T-helper 1 cell (primary cell): ENCODE measurements at places on chromosomes 11 and 22.
A peak's percentile ranks its signal among the peaks of the same experiment; 100 is the strongest.

- DNase-seq, result no peak
Observed at GRCh38 chr11:43952401-43953342, 10.2 kb downstream of the C11orf96 start.

- DNase-seq, result no peak
Observed at GRCh38 chr11:1462698-1462975, 23.9 kb downstream of the MOB2 start.

GRCh38 chr22:40415531-40416266 lies 45.3 kb downstream of the SGSM3 start:
- DNase-seq, result no peak

DNA sequence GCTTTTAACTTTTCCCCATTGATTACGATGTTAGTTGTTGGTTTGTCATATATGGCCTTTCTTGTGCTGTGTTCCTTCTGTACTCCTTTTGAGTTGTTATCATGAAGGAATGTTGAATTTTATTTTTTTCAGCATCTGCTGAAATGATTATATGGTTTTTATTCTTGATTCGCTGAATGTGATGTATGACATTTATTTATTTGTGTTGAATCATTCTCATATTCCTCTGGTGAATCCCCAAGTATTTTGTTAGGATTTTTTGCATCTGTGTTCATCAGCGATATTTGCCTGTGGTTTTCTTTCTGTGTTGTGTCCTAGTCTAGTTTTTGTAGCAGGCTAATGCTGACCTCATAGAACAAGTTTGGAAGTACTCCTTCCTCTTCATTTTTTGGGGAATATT lies 78.2 kb downstream of the GGT1 start:
- DNase-seq, result no peak

DNA sequence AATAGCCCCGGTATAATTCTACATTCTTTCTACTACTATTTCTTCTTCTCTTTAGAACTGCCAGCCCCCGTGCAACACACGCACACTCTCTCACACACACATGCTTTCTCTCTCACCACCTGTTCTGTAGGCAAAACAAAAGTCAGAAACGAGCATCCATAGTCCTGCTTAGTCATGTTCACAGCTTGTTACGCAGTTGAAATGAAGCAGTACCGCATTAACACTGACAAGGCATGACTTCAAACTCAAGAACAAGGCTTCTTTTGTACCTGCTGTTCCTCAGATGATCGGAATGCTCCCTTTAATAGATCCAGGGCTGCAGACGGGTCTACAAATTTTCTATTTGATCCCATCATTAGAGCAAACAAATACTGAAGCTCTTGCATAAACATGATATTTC lies 42.2 kb downstream of the USP28 start:
- no peak for DNase-seq

DNA sequence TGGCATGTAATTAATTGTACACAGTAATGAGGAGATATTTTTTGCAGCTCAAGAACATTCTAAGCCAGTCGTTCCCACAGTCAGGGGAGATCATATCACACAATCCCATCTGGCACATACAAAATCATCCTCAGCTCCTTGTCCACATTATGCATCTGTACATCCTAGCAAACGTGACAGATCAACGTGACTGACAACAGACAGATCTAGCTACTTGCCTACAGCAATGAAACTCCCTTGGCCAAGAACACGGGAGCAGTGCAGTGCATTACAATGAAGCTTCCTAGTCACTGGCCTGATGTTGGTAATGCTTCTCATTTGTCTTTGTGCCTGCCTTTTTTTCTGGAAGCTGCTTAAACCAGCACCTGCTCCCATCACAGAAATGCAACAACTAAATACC lies 24.5 kb upstream of the GUCY1A2 start:
- no peak for DNase-seq

DNA sequence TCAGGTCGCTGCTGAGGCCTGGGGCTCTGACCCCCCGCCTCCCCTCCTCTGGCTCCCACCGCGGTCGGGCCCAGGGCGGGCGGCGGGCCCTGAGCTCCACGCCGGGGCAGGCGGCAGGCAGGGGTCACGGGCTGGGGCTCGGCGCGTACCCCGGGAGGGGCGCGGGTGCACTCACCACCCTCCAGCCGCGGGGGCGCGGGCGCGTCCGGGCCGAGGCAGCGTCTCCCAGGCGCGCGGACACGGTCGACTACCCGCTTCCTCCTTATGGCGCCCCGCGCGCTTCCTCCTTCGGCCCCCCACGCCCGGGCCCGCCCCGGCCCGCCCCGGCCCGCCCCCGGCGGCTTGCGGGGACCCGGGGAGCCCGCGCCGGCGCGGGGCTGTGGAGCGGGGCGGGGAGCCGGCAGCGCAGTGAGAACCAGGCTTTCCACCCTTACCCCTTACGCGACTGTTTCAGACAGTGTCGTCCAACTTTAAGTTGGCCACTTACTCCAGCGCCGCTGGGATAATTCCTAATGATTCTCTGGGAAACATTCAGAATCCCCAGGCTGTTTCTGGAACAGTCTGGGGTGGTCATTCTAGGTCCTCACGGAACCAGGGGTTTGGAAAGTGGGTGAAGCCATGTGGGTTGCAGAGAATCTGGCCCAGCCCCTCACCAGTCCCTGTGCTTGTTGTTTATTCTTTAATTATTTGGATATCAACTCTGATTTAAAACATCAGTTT lies at the start of gene BID:
TSS of gene BID (minus strand) at position 264 of the 720 bp plus-strand sequence. CDS start 24,353 bp downstream, outside the sequence.
- DNase-seq, result peak; percentile 31

- DNase-seq, result no peak
Observed at GRCh38 chr11:67282155-67282875, 6.8 kb upstream of the ANKRD13D start.

DNA sequence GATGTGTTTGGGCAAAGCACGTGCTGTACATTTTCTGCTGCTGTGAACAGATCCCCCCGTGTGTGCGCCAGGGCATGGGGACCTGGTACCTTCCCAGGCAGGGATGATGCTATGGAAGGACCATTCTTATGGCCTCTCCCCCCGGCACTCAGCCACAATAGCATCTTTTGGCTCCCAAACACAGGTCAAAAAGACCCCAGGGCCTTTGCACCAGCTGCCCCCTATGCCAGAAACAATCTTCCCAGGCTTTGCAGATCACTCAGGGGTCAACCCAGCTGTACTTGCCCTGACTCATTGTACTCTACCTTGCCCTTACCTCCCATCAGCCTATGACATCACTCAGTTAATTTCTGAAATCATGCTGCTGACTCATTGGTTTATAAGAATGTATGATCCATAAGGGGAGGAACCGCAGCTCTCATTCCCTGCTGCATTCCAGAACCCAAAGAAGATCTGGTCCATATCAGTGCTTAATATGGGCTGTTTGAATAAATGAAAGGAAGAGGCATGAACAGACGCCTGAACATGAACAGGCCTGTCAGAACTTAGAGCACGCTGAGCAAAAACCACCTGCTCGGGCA lies 100.7 kb downstream of the CELSR1 start:
- no peak for DNase-seq

GRCh38 chr11:15114501-15115475 lies at the start of gene INSC:
Gene INSC (plus strand): TSS chr11:15114923. CDS start chr11:15149175, 34,252 bp downstream.
- no peak for DNase-seq

- no peak for DNase-seq
Observed at GRCh38 chr22:31287818-31288495, 4.3 kb downstream of the PIK3IP1 start.

DNA sequence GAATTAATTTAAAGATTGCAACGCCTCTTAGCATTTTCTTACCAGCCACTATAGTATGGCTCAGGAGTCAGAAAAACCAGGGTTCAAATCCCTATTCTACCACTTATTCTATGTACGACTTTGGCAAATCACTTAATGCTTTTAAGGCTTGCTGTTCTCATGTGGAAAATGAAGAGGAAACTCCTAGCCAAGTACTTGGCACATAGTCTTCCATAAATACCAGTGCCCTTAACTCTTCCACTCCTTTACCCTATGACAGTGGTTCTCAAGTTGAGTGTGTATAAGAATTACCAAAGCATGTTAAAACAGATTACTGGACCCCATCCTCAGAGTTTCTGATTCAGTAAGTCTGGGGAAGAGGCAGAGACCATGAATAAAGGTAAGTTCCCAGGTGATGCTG lies 107.6 kb downstream of the RBFOX2 start:
- DNase-seq, result no peak

DNA sequence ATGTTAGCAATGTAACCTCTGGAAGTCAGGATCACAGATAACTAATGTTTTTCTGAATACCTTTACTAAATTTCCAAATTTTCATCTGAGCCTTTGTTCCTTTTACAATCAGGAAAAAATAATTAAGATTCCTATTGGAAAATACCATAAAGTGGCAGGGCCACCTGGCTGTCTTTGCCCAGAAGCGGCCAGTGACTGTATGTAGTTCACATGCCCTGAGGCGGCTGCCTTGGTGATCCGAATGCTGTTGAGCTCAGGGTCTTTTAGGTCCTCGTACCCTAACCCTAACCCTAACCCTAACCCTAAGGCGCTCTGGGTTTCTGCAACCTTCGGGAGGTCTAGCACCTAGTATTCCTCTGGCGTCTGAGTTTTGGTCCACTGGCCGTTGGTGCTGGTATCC lies 8.5 kb upstream of the ARFGAP3 start:
- DNase-seq, result no peak

DNA sequence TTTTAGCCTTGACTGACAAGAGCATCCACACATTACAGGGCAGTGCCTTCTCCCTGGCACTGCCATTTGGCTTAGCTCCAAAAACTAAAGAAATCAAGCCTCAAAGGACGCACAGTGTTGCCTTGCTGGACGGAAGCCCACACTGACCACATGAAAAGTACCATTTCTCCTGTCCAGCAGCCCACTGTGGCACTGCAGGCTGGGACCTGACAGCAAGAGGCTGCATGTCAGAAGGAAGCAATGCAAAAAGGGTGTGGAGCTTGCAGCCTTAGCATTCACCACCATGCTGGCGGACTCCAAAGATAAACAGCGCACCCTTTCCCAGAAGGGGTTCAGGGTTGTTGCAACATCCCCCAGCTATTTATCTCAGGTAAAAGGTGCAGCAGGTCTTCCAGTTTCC lies 109.3 kb upstream of the BMAL1 start:
- no peak for DNase-seq

DNA sequence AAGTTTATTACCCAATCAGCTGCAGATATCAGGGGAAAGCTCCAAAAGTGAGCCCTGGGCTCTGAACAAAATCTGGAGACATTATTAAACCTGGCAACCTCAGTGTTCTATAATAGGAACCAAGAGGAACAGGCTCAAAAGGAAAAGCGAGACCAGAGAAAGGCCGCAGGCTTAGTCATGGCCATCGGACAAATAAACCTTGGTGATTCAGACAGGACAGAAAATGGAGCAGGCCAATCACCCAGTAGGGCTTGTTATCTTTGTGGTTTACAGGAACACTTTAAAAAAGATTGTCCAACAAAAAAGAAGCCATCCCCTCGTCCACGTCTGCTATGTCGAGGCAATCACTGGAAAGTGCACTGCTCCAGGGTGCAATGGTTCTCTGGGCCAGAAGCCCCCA lies 7.7 kb upstream of the PANX1 start:
- no peak for DNase-seq

GRCh38 chr22:29328566-29329500 lies 13.3 kb upstream of the RASL10A start:
- DNase-seq, result no peak

- no peak for DNase-seq
Observed at GRCh38 chr22:38735126-38735464, 20.7 kb downstream of the SUN2 start.

DNA sequence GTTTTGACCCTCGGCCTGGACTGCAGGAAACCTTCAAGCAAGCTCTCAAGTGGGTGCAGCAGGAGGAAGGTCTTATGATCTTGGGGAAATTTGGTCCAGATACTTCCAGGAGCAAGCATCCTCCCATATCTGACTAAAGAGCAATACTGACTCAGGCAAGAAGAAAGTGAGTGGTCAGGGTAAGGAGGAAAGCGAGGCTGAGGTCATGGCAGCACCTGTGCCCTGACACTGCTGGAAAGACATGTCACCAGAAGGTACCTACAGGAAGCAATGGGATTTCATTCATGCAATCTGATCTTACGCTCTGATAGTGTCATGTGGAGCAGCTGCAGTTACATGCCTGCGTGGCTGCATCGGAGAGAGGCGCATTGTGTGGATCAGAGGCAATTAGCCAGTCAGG lies 6.5 kb upstream of the TOP3B start:
- DNase-seq, result no peak

DNA sequence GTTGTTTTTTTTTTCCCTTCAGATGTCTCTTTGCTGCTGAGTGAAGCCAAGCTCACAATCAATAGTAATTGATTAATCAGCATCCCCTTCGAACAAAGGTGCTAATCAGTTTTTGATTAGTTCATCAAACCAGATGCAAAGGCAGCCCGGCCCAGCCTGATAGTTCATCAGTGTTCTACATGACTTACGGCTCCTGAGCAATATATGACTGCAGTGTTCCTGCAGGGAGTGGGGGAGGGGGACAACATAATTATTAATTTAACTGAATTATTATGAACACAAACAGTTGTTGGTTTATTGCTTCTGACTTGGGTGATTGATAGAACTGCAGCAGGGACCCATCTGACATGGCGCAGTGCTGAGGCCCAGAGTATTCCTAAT lies 315.3 kb downstream of the CADM1 start:
- DNase-seq, result no peak

GRCh38 chr11:19725379-19726079 lies 12.9 kb downstream of the NAV2 start:
- DNase-seq, result no peak

DNA sequence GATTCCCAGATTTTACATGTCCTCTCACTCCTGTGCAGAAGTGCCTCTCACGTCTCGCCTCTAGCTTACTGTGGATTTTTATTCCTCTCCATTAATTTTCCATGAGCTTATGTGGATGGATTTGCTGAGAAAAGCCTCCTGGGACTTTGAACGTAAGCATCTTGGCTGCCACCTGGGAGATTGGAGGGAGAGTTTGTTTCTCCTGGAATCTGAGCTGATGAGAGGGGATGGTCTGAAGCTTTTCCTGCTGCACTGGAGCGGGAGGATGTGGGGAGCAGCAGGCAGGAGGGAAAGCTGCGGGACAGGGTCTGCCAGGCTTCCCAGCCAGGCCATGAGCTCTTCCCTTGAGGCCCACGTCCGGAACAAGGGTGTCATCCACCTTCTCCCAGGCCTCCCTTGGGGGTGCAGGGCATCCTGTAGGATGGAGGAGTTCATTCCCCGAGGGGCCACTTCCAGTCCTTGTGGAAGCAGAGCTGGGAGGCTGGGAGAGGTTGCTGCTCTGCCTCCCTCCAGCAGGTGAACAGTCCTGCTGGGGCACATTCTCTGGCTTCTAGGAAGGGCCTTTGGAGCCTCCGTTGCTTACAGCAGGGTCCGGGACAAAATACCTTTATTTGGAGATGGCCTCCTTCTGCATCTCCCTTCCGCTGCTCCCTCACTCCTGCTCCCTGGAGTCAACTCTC lies 3.6 kb upstream of the SHANK2 start:
- DNase-seq, result no peak

DNA sequence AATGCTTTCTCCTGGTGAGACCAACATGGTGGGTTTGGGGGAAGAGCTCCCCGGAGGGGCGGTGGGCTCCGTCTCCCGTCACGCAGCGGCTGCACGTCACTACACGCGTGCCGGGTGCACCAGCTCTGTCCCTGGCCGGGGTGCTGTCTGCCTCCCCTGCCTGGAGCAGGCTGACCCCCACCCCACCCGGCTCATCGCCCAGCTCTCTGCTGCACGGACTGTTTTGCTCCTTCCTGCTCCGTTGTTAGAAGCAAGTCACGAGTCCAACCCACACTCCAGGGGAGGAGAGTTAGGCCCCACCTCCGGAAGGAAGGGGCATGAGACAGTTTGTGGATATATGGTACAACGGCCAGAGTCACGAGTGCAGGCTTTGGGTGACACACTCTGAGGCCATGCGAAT lies 364.9 kb downstream of the BRD1 start:
- no peak for DNase-seq
